ENCODE measurements at places on chromosomes 7 and 10.

DNA sequence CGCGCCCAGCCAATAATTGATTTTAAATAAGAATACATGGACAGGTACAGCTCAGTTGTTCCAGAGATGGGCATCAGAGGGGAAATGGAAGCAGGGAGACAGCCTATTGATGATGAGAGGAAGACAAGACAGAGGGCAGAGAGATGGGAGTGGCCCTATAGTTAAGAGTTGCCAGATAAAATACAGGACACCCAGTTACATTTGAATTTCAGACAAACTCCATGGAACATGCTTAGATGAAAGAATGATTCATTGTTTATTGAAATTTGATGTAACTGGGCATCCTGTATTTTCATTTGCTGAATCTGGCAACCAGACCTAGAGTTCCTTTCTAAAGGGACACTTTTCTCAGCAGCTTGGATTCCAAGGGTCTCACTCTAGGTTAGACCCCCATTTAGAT lies 341.1 kb downstream of the FRMD4A start:
- DNase-seq: no peak

GRCh38 chr7:13179775-13180523 lies 492.5 kb downstream of the ARL4A start:
- DNase-seq: no peak

DNA sequence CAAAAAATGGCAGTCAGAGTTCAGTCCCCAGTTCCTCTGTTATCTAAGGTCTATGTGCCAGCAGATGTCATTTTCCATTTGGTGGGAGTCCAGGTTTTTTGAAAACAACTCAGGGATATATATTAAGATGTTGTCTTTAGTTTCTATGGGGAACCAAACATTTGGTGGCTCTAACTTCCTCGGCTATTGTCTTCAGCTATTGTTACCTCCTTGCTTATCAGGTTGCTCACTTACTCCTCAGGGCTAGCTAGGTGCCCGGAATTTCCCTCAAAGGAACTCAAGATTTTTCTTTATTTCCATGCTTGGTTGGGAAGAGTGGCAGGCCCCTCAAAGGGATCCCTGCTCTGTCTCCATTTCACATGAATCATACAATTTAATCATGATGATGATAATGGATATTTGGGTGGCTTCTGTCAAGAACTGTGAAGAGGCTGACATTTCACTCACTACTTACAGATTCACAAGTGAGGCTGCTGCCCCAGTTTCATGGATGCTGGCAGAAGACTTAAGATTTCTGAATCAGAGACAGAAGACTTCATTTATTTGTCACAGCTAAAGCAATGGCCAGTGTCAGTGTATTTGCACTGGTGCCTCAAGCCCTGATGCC lies 182.8 kb downstream of the PKD1L1 start:
- no peak for DNase-seq

GRCh38 chr7:138223402-138223879 lies 147.2 kb downstream of the AKR1D1 start:
- no peak for DNase-seq

DNA sequence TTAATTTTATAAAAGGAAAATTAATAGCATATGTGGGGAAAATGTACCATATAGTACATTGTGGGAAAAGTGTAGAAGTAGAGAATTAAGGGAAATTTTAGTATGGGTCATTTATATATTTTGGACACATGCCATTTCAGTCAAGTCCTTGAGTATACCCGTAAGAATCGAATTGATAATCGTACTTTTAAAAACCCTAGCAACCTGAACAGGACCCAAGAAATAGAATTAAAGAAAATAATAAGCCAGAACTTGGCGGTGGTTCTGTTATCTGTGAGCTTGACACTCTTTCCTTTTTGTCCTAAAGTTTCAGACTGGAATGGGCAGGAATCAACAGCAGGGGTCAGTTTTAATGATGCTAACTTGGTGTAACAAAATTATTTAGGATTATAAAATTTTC lies 221.0 kb downstream of the CDK14 start:
- DNase-seq: no peak

DNA sequence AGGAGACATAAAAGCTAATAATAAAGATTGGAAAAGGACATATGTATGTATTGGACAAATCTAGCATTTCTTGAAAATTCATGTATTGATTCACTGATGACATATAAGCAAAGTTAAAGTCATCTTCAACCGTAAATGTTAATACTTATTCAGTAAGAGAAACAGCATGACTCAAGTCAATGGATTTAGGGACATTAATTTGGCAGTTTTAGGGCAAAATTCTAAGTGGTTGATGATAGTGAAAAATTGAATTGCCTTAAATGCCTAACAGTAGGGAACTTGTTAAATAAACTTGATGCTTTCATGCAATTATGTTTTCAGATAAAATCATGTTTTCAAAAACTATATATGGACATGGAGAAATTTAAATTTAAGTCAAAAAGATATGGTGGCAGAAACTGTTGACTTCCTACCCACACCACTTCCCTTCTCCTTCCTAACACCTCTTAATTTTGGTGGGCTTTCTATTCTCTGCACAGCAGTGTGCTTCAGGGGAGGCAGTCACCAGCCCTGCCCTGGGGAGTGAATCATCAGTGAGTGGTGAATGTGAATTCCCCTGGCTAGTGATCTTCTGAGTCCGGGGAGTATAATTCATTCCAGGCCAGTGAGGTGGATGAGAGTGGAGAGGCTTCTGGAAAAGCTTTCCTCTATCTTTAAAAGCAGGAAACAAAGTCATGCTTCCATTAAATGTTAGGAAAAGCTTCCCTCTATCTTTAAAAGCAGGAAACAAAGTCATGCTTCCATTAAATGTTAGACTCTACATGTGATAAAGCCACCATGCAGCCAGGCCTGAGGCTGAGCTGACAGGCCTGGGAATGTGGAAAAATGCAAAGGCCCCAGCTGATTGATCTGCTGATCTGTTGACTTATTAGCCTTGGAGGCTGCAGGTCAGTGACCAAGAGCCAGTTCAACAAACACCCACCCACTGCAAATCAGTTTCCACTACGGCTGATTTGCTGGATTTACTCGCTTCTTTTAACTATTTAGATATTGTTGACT lies 25.2 kb upstream of the ITGB1 start:
- peak; percentile 81 for DNase-seq

- DNase-seq: no peak
These were observed 17.5 kb upstream of the SNX8 start for GRCh38 chr7:2331707-2332106.

- no peak for DNase-seq
These were observed 94.3 kb downstream of the OAT start for GRCh38 chr10:124324451-124324850.

DNA sequence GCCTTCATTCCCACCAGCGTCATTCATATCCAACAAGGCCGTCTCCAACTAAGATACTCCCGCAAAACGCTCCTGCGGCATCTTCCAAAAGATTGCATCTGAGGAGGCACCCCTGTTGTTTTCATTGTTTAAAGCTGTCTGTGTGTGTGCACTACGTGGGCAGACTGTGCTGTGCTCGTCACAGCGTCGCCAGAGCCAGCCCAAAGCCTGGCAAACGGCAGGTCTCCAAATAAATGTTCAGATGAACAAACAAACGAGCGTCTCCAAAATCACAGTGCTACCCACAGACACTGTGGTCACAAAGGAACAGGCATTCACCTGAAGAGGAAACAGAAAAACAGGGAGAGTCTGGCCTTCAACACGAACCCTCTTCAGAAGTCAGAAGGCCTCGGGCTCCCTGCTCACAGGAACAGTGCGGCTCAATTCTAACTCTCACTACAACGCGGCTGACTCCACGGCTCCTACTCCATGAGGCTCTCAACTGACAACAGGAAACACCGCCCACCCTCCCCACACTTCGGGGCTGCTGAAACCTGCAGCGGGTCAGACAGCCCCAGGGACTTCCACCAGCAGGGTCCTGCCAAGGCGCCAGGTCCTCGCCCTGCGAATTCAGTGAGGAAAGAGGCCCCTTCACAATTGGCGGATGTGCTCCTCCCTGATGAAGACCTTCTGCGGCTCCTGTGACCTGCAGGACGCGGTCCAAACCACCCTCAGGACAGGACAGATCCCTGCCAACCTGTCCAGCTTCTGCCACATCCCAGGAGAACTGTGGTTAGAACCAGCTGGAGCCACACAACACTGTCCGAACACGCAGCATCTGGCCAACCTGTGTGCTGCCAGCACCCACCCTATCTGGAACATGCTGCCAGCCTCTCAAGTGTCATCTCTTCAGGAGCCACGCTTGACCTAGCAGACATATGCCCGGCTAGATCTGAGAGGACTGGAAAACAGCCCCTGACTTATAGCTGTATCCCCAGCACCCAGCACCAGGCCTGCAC lies 36.1 kb downstream of the MAD1L1 start:
- DNase-seq: no peak

DNA sequence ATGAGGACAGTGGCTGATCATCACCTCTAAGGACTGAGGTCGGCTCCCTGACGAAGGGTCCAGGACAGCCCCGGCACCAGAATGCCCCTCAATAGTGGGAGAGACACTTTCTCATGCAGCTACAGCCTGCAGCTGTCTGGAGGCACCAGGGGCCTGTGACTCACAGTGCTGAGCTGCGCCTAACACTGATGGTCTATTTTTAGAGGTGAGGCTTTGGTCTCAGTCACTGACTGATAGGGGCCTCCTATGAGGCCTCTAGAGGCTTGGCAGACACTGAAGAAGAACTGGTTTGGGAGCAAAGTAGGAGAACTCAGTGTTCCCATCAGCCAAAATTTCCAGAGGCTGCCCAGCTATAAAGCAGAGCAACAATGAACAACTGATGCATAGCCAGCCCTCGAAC lies 130.1 kb downstream of the COBL start:
- peak; percentile 58 for DNase-seq

DNA sequence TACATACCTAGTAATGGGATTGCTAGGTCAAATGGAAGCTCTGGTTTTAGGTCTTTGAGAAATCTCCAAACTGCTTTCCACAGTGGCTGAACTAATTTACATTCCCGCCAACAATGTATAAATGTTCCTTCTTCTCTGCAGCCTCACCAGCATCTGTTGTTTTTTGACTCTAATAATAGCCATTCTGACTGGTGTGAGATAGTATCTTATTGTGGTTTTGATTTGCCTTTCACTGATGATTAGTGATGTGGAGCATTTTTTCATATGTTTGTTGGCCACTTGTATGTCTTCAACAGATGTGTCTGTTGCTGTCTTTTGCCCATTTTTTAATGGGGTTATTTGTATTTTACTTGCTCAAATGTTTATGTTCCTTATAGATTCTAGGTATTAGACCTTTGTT lies 675.5 kb downstream of the SUGCT start:
- no peak for DNase-seq

DNA sequence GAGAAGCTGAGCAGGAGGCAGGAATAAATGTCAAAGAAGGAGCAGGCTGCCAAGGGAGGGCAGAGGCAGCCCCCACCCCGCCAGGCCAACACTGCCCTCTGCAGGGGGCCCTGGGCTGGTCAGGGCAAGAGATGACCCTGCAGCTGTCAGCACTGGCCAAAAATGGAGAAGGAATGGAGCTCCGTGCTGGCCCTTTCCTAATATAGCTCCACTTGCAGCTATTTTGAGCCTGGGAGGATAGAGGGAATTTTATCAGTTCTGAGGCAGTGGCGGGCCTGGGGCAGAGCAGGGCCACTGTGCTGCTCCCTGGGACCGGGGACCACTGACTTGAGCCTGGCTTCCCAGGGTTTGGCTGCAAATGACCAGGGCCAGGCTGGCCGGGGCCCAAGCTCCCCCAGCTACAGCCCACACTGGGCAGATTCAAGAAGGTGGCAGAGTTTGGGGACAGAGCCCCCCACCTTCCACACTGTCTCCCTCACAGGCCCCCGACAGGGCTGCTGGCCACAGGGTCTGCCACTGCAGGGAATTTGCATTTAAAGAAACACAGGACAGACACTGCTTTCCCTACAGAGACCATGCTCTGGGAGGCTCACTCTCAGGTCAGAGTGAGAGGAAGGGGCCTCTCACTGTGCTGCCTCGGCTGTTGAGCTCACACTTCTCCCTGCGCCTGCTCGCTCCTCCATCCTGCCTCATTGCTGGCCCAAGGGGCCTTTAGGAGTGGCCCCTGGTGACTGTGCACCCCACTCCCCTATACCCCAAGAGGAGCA lies 16.2 kb downstream of the LDB3 start:
- DNase-seq: peak; percentile 22

GRCh38 chr7:29881724-29882123 lies 75.4 kb downstream of the WIPF3 start:
- DNase-seq: no peak

DNA sequence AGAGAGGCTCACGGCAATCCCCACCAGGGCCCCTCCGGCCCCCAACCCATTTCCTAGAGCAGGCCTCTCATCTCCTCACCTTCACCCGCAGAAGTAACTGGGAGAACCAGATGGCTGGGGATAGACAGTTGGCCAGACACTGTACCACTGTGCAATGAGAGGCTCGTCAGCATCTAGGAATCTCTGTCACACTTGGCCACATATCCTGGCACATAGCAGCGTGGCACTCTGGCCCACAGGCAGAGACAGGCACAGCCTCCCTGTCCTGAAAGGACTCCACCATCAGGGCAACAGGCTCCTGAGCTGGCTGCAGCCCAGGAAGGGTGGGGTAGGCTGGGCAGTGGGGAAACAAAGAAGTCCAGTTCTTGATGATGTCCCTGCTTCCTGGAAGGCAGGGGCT lies 45.8 kb downstream of the C10orf143 start:
- DNase-seq: no peak

DNA sequence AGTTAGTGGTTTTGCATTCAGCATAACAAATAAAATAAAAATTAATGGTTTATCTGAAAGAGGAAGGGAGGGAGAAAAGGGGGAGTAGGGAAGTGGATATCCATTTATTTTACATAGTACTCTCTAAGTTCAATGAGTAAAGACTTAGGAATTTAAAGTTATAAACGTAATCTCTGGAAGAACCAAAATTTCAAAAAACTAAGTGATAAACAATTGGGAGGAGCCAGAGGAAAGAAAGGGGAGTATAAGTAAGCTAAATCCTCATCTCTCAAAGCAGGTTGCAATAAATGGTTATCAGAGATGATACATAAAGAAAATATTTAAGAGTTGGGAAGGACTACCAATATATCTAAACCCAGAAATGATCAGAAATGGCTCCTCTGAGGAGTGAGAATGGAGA lies 46.4 kb downstream of the ANK3 start:
- no peak for DNase-seq

- no peak for DNase-seq
These were observed 27.2 kb downstream of the ADCYAP1R1 start for GRCh38 chr7:31079126-31079823.

- DNase-seq: no peak
These were observed 198.1 kb upstream of the LYZL2 start for GRCh38 chr10:30827531-30828120.

DNA sequence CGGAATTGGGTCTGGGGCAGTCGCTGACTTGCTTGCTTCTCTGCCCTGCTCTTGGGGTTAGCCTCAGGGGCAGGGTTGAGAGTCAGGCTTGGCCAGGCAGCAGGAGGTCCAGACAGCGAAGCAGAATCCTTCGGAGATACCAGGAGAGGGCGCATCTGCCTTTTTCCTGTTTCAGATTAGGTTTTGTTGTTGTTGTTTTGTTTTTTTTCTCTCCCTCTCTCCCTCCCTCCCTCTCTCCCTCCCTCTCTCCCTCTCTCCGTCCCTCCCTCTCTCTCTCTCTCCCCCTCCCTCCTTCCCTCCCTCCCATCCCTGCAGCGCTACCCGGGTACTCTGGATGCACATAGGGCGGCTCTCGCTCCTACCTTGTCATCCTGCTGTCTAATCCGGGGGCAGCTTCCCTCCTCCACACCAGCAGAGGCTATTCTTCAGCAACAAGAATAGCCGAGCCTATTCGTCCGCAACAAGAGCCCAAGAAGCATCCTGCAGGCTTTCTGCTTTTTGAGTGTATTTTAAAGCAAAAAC lies 758 bp upstream of the OPTN start:
- peak; percentile 82 for DNase-seq

- DNase-seq: no peak
These were observed 43.0 kb upstream of the RPA3 start for GRCh38 chr7:7761340-7761973.

All from urothelium cell line (cell line).